ENCODE measurements at places on chromosomes 12 and 14. TPM values are rescaled to one million over a fixed set of nuclear protein-coding genes. Genes with fewer than 3 reads are reported as not detected.

DNA sequence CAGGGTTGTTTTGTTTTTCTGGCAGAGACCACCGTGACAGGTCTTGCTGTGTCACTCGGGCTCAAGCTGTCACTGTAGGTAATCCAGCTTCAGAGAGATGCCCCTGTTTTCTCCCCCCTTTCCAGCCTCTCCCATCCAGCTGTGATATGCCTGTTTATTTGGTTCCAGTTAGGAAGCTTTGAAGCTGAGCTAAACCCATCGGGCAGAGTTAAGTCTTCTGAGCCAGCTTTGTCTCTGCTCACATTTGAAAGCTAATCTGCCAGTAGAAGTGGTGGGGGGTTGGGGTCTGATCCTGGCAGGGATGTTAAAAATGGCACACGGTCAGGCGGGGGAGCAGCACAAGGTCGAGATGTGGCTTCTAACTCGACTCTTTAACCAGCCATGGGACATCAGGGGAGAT lies 130.0 kb downstream of the TSPAN9 start:
- peaks cover 10% of the 10 kb centered on the region for H3K4me1 ChIP-seq
- no peak for DNase-seq
- H3K4me3 ChIP-seq = no peak overlapping the region
- H3K27ac ChIP-seq = no peak overlapping the region

DNA sequence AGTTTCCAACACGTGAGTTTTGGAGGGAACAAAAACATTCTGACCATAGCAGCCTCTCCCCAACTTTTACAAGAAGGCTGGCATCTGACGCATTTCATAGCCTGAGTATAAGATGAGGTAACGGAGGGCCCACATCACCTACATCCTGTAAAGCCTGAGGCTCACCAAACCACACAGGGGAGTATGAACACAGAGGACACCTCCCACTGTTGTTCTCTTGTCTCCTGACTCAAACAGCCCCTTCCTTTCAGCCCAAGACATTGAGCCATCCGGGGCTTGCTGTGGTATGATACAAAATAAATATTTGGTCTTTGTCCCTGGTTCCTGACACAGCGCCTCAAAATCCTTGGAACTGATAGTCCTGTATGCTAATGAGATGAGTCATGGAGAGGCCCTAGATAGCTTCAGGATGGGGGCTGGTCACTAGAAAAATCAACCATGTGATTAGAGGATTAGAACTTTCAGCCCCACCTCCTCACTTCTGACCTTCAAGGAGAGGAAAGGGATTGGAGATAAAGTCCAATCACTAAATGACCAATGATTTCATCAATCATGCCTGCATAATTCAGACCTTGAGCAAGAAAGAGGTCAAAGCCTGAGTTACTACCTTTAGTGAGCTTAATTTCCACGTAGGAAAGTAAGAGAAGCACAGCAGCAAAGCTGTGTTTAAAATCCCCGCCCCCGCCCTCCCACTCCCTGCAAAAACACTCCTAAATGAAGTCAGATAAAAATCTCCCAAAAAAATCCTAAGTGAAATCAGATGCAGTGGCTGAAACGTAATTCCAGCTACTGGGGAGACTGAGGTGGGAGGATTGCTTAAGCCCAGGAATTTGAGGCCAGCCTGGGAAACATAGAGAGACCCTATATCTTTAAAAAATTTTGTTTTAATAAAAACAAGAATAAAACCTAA lies 236.4 kb downstream of the PCNX1 start:
- no peak for DNase-seq
- H3K36me3 ChIP-seq = no peaks in the 10 kb centered on the region
- H3K27me3 ChIP-seq = no peaks in the 10 kb centered on the region
- no peak overlapping the region for H3K4me3 ChIP-seq

Gene CATSPERB
- total RNA-seq = 0.30 TPM

DNA sequence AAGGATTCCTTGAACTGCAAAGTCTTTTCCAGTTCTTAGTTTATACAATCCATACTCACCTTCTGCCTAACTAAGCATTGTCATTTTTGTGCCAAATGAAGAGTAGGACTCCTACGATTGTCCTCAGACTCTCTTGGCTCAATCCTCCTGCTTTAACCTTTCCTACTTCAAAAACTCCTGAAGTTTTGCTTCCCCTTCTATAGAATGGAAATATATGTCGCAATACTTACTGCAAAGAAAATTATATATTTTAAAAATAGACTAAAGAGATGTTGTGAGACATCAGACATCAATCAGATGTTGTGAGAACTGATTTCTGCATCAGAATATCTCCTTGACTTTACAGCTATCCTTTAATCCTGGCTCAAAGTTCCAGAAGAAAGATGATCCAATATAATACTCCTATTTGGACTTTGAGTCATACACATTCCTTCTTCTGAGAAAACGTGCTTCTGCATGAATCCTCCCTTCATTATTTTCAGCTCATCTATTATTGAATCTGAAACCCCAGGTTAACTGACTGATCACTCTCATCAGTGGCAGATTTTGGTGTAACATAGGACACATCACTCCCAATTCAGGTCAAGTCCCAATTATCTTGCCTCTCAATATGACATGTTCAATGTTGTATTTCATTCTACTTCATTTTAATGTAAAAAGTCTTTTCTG lies 48.8 kb downstream of the A2M start:
- no peak for DNase-seq
- no peak overlapping the region for H3K27ac ChIP-seq
- H3K27me3 ChIP-seq = no peaks in the 10 kb centered on the region
- H3K4me1 ChIP-seq = peaks cover 9% of the 10 kb centered on the region
- H3K4me3 ChIP-seq = no peak overlapping the region
- H3K36me3 ChIP-seq = no peaks in the 10 kb centered on the region

Gene MYH6
- total RNA-seq = not detected

Gene DNAAF2
- 27.5 TPM for total RNA-seq

GRCh38 chr14:45787167-45787566 lies 534.2 kb upstream of the MIS18BP1 start:
- no peak for DNase-seq
- no peaks in the 10 kb centered on the region for H3K36me3 ChIP-seq
- H3K27me3 ChIP-seq = no peaks in the 10 kb centered on the region
- no peak overlapping the region for H3K4me3 ChIP-seq
- no peak overlapping the region for H3K27ac ChIP-seq

GRCh38 chr14:98218218-98218617 lies 1053.8 kb downstream of the BCL11B start:
- H3K4me1 ChIP-seq = no peaks in the 10 kb centered on the region
- H3K4me3 ChIP-seq = no peak overlapping the region
- no peak overlapping the region for H3K27ac ChIP-seq
- H3K27me3 ChIP-seq = no peaks in the 10 kb centered on the region
- no peak for DNase-seq
- no peaks in the 10 kb centered on the region for H3K36me3 ChIP-seq

Gene KRT79
- total RNA-seq = not detected

Gene LRCOL1
- not detected for total RNA-seq

DNA sequence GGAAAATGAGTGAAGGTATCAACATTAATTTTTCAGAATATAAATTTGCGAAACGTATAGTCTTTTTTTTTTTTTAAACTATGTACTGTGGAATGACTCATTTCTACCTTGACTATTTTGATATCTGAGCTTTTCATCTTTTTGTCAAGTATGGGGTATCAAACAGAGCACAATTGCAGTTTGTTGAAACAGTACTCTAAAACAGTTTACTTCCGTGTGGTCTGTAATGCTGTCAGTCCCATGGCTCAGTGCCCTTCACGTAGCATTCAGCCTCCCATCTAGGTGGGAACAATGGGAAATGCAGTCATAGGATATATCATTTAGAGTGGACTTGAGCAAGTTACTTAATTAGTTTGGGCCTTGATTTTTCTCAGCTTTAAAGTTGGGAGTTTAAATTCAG lies 139.5 kb downstream of the ERC1 start:
- no peaks in the 10 kb centered on the region for H3K36me3 ChIP-seq
- no peaks in the 10 kb centered on the region for H3K4me1 ChIP-seq
- H3K27ac ChIP-seq = no peak overlapping the region
- no peak overlapping the region for H3K4me3 ChIP-seq
- no peaks in the 10 kb centered on the region for H3K27me3 ChIP-seq

Gene CDK17
- total RNA-seq = 20.0 TPM

DNA sequence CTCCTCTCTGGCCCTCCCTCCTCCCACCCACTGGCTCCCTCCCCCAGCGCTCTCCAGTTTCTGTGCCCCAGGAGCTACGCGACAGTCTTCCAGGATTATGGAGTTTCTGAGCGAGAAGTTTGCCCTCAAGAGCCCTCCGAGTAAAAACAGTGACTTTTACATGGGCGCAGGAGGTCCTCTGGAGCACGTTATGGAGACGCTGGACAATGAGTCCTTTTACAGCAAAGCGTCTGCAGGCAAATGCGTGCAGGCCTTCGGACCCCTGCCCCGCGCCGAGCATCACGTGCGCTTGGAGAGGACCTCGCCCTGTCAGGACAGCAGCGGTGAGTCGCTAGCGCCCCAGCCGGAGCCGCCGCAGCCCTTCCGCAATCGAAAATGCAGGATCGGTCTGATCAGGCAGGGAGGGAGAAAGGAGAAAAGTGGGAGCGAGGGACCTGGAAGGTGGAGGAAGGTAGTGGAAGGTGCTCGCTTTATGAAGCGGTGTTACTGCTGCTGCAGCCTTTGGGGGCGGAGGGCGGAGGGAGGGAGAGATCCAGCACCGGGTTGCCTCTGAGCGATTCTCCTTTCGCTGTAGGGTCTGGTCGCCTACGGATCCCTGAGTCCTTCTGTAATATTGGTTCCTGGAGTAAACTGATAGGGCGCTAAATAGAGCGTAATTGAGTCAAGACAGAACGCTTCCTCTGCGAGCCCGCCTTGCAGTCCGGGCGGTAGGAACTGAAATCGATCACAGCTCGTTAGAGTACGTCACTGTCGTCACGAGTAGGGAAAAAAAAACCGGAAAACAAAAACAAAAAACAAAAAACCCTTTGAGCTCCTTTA lies at the start of gene ALX1:
Gene ALX1 (plus strand): TSS at position 56 of the 819 bp plus-strand sequence. CDS start 42 bp downstream, at position 98.
- H3K27me3 ChIP-seq = peaks cover 43% of the 10 kb centered on the region
- DNase-seq = no peak
- H3K36me3 ChIP-seq = no peaks in the 10 kb centered on the region
- peak within 1 kb of the TSS; percentile 39 for H3K27ac ChIP-seq
- peak within 1 kb of the TSS; percentile 86 for H3K4me3 ChIP-seq

DNA sequence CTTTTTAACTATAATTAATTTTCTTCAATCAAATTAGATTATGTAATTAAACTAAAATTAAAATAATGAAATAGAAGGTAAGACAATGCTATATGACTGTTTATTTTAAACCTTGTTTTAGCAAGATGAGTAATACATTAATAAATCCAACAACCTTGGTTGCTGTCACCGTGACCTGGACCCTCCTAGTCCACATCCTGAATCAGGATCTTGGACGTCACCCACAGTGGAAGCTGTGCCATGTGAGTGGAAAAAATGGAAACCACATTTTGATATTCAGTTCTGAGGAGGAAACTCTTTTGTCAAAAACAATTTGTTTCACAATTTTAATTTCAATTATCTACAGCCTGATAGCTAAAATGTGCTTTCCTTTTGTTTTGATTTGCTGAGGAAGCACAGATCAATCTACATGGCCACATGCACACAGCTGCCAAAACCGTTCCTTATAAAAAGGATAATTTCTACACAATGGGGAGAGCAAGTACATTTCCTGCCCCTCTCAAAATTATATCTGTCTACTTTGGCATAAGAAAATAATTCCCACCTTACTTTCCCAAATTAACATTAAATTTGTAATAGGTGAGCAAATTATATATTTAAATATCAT lies 255.5 kb downstream of the RASSF9 start:
- H3K27ac ChIP-seq = no peak overlapping the region
- DNase-seq = no peak
- no peak overlapping the region for H3K4me3 ChIP-seq
- H3K27me3 ChIP-seq = no peaks in the 10 kb centered on the region
- H3K36me3 ChIP-seq = no peaks in the 10 kb centered on the region

GRCh38 chr12:104627990-104628830 lies 171.5 kb downstream of the CHST11 start:
- DNase-seq = no peak
- no peak overlapping the region for H3K27ac ChIP-seq
- no peaks in the 10 kb centered on the region for H3K36me3 ChIP-seq
- H3K4me1 ChIP-seq = peaks cover 10% of the 10 kb centered on the region
- no peaks in the 10 kb centered on the region for H3K27me3 ChIP-seq
- H3K4me3 ChIP-seq = no peak overlapping the region

Data from H1 (cell line).